Activated CD4-positive, alpha-beta T cell treated with anti-CD3 and anti-CD28 coated beads for 36 hours (primary cell): ENCODE measurements at places on chromosomes 7 and 10. TPM values are rescaled to one million over a fixed set of nuclear protein-coding genes. Genes with fewer than 3 reads are reported as not detected.
A peak's percentile ranks its signal among the peaks of the same experiment; 100 is the strongest.

DNA sequence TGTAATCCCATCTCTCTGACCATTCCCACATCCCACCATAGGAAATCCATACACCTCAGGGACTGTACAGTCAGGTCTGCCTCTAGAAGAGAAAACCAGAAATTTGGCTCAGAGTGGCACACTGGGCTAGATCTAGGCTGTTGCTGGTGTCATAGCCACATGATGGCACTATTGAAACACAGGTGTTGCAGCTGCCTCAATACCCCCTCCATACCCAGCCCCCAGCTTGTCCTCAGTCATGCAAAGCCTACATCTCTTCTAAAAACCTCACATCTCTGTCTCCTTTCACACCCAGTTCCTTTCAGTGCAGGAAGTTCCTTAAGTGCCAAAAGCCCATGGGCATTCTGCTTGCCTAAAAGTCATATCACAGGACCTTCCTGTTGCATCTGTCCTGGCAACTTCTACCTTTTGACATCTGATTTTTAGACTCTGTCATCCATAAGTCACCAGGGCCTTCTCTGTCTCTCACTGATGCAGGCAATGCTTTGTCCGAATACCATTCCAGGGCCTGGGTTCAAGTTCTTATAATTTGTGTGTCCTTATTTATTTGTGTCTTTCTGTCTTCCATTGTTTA, 27.0 kb upstream of the HIBADH start:
- peak; percentile 50 for DNase-seq

Gene TUBB8
- not detected for total RNA-seq

DNA sequence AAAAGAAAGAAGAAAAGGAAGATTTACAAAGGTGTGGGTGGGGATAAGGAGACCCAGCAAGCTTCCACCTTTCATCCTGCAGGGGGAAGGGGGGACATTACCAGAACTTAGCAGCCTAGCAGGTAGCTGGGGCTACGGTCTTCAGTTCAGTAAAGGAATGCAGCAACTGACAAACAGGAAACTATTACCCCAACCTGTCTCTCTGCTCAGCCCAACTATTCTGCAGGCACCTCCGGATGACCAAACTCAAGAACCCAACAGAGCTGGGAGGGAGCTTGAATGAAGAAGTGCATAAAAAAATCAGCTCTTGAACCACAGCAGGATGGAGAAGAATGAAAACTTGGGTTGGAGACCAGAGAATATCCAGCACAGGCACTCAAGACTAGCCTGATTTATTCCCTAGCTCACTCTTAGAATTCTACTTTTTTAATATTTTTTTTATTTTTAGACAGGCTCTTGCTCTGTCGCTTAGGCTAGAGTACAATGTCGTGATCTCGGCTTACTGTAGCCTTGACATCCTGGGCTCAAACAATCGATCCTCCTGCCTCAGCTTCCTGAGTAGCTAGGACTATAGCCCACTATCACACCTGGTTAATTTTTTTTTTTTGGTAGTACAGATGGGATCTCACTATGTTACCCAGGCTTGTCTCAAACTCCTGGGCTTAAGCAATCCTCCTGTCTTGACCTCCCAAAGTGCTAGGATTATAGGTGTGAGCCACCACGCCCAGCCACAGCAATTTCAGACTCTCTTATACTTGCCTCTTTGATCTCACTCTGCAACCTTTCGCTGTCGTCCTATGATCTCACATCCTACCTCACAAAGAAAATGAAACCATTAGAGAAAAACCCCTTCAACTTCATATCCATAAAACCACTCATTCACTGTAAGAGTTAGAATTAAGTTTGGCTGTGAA, 18.5 kb upstream of the C10orf67 start:
- DNase-seq, result peak; percentile 67

GRCh38 chr7:157006205-157006747, 4.2 kb downstream of the MNX1 start:
- no peak for DNase-seq

Gene LAMB1
- not detected for total RNA-seq

Gene ELN
- total RNA-seq, result not detected

DNA sequence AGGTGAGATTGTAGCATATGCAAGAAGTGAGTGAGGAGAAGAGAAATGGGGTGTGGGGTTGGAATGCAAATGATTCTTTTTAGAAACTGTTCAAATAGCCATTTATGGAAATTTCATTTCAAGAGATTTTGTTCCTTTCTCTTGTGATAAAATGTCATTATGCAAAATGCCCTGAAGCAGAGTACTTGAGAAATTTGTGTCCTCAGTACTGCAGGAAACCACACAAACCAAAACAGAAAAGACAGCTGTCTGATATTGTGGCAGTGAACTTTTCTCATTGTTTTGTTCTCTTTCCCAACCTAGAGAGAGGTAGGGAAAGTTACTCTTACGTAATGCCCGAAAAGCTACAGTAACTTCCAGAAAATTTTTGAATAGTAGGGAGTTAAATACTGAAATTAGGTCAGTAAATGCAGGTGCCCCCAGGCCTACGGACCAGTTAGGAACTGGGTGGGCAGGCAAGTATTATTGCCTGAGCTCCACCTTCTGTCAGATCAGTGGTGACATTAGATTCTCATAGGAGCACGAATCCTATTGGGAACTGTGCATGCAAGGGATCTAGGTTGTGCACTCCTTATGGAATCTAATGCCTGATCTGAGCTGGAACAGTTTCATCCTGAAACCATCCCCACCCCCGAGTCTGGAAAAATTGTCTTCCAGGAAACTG, 34.0 kb downstream of the DLD start:
- DNase-seq, result no peak

- no peak for DNase-seq
These were observed 57.2 kb upstream of the TOMM7 start for GRCh38 chr7:22879709-22880306.
